Suprapubic skin (tissue), 4 donors: ENCODE measurements at places on chromosomes 1 and 21. TPM values are rescaled to one million over a fixed set of nuclear protein-coding genes. Genes with fewer than 3 reads are reported as not detected.

Gene ZNF695
- 0.70 TPM for total RNA-seq

Gene TMCC2
- total RNA-seq, result 4.3 TPM

Gene ZNF670
- 2.2 TPM for total RNA-seq

Gene CCDC185
- not detected for total RNA-seq

Gene GRIK3
- 0.18 TPM for total RNA-seq

Gene PDPN
- total RNA-seq, result 46.6 TPM

Gene SLC25A34
- 1.8 TPM for total RNA-seq

Gene MMEL1
- total RNA-seq, result 2.6 TPM

Gene ZMYND12
- 0.72 TPM for total RNA-seq

Gene ADORA1
- total RNA-seq, result 3.4 TPM

Gene GBP7
- not detected for total RNA-seq

Gene RCSD1
- 2.7 TPM for total RNA-seq

Gene UMODL1
- total RNA-seq, result not detected

Gene VANGL2
- total RNA-seq, result 33.9 TPM

Gene CNKSR1
- 46.7 TPM for total RNA-seq

Gene CFAP45
- 0.78 TPM for total RNA-seq

Gene DDR2
- total RNA-seq, result 8.1 TPM

Gene MEAF6
- 63.6 TPM for total RNA-seq

Gene TMEM82
- not detected for total RNA-seq

Gene CELA2A
- not detected for total RNA-seq

Gene OR2T29
- total RNA-seq, result not detected

Gene OR10J1
- total RNA-seq, result not detected

Gene LCE3E
- total RNA-seq, result 7.4 TPM

Gene TCP10L
- not detected for total RNA-seq

Gene HHIPL2
- not detected for total RNA-seq

Gene SPRR1B
- 112 TPM for total RNA-seq

Gene CDKN2C
- 11.6 TPM for total RNA-seq

Gene CLCA1
- not detected for total RNA-seq

Gene IL20
- 1.0 TPM for total RNA-seq

Gene GRHL3
- total RNA-seq, result 154 TPM

Gene NT5C1A
- total RNA-seq, result not detected

Gene DNAJC6
- total RNA-seq, result 3.5 TPM

Gene FUCA1
- total RNA-seq, result 17.6 TPM

Gene HMGN2
- total RNA-seq, result 127 TPM

Gene MR1
- total RNA-seq, result 10.5 TPM

Gene ADORA3
- total RNA-seq, result 2.0 TPM

Gene CTBS
- total RNA-seq, result 13.9 TPM

Gene ACADM
- 25.3 TPM for total RNA-seq

Gene VCAM1
- 2.5 TPM for total RNA-seq

Gene HES3
- not detected for total RNA-seq

Gene AMY1C
- total RNA-seq, result not detected

Gene LCK
- 0.26 TPM for total RNA-seq

Gene HPCAL4
- not detected for total RNA-seq
